Memory B cell (primary cell): ENCODE measurements at places on chromosomes 3 and 15.
A peak's percentile ranks its signal among the peaks of the same experiment; 100 is the strongest.

- DNase-seq, result no peak
Measured at GRCh38 chr15:60116456-60117089, 112.5 kb downstream of the FOXB1 start.

- DNase-seq, result peak; percentile 26
Measured at GRCh38 chr3:172106989-172107388, 67.6 kb downstream of the FNDC3B start.

- no peak for DNase-seq
Measured at GRCh38 chr15:51356983-51357382, 15.5 kb downstream of the GLDN start.

- DNase-seq, result no peak
Measured at GRCh38 chr3:122052968-122053367, 2.2 kb upstream of the CD86 start.

GRCh38 chr3:160162440-160162839 lies 62.8 kb upstream of the C3orf80 start:
- no peak for DNase-seq

DNA sequence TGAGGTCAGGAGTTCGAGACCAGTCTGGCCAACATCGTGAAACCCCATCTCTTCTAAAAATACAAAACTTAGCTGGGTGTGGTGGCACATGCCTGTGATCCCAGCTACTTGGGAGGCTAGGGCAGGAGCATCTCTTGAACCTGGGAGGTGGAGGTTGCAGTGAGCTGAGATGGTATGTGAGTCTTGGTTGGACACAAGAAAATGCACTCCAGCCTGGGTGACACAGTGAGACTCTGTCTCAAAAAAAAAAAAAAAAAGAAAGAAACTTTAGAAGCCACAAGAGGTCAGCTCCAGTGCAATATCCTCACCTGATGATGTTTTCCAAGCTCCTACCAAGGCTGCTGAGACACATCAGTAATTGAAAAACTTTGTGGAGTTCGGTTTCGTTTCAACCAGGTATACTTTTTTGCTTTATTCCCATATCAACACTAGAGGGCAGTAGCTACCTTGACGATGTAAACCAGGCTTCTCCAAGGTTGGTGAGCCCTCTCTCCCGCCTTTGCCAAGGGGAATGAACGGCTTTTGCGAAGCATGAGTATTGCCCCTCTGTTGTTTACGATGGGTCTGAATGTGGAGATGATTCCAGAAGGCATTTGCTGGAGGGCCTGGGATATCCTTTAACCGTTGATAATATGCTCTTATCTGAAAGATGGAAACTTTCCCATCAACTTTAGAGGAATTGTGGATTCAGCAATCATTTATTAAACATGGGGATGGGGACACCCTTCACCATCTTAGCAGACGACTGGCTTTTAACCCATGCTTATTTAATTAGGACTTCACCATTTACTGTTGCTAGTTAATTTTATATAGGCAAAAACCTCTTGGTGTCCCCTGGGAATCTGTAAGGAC lies 202.8 kb downstream of the SV2B start:
- DNase-seq, result no peak

DNA sequence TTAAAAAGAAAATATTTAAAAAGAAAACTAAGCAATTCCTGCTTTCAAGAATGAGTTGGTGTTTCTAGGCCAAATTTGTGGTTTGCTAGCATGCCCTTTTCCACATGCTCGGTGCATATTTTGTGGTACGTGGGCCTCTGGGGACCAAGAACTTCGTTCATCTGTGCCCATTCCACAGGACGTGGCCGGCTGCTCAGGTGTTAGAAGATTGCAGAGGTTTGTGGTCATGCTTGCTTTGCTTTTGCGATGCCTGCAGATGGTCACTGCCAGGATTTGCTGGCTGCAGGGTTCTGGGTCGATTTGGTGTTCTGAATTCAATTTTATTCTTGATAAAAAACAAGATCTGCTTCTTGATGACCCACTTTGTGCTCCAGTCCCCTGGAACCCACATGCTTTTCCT lies 7.5 kb downstream of the PSTPIP1 start:
- DNase-seq, result no peak

- DNase-seq, result no peak
Measured at GRCh38 chr15:64288999-64289398, 67.0 kb downstream of the CSNK1G1 start.

DNA sequence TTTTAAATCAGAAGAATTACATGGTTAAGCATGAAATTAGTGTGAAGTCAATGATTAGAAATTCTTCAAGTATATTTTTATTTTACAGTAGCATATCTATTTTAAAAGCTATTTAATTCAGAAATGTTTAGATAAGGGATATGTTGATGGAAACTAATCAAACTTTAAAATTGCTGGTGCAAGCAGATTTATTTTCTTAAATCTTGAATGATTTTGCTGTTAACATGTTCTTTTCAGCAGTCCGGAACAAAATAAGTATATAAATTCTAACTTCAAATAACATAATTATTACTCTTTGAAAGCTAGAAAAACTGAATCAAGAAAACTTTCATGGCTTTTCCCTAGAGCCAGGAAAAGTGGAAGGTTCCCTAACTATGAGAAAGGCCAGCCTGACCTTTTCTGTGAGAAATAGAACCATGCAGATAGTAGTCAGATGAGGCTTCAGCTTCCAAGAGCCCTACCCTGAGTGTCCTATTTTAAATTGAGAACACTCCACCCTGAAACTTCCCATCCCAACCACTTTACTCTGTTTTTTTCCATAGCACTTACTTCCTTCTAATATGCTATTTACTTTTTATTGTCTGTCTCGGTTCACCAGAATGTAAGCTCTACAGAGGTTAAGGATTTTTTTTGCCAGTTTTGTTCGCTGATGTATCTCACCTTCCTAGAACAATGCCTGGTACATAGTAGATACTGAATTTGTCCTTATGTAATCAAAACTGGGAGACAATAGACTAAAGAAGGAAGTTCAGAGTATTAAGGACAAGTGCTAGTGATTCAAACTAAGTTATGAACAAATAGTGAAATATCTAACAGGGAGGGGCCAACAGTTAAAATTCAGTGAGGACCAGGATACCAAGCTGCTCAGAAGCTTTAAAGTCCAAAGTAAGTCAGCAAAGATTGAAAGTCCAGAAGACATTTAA lies 66.8 kb downstream of the CD200R1L start:
- DNase-seq, result no peak

DNA sequence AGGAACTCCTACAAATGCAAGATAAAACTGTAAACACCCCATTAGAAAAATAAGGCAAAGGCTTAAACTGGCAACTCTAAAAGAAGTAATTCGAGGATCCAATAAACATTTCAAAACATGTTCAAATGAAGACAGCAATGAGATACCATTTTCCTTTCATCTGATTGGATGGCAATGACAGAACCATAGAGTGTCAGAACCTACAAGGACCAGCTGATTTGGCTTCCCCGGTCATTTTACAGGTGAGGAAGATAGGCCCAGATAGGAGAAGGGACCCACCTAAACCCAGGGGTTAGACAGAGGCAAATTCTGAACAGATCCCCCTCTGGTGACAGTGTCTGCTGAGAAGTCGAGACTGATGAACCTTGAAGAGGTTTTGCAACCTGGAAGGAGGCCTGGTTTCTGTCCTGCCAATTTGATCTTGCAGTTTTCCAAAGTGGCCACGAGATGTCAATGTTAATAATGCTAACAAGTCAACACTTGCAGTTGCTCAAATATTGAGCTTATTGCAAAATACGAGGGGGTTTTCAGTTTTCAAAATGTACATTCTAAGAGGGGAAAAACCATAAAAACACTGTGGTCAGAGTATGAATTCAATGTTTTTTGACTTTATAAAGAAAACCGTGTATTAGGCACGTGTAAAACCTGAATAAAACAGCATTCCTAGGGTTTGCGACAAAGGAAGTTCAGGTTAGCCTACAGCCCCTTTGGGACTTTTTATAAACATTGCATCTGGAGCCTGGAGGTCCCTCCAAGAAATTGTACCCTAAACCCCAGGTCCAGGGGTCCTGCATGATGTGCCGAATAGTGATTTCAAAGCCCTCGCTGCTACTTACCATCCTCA lies 21.5 kb downstream of the CFAP161 start:
- no peak for DNase-seq

DNA sequence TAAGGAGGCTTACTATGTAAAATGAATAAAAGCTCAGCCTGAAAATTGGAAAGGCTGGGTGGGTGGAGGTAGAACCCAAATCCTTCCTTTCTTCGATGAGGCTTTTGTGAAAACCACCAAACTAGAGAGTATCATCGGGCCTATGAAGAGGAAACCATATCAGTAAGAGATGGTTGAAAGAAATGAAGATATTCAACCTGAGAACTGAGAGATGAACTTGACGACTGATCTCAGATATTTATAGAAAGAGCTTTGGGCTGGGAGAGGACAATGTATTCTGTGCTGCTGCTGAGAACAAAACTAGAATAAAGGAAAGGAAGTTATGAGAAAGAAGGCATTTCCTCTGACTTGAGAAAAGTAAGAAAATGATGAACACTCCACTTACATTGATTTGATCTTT lies 236.6 kb downstream of the KCNH8 start:
- no peak for DNase-seq

- DNase-seq, result no peak
Measured at GRCh38 chr15:31164573-31164912, 63.0 kb upstream of the TRPM1 start.

DNA sequence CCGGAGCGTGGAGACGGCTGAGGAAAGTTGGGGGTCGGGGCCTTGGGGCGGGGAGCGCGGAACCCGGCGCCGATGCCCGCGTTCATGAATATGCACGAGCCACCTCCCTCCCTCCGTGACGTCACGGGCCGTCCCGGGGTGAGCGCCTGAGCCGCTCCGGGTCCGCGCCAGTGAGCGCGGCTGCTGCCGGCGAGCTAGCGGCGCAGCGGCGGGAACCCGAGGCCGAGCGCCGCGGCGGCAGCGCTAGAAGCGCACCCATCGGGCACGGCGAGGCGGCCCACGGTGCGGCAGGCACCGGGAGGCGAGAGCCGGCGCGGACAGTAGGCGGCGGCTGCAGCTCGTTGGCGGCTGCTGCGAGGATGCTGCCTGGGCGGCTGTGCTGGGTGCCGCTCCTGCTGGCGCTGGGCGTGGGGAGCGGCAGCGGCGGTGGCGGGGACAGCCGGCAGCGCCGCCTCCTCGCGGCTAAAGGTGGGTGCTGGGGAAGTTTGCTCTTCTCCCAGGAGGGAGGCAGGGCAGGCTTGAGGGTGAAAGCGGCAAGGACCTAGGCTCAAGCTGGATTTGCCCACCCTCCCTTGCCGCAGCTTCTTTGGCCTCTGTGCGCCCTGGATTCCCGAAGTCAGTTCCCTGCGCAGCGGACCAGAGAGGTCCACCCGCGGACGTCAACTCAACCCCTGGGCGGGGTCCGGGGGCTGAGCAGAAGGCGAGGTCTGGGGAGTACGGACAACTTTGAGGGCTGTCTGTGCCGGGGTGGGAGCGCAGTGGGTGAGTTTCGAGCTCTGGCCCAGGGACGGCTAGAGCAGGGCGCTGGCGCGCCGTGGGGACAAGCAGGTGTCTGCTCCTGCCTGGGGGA lies at the start of gene CLSTN2:
TSS of gene CLSTN2 (plus strand) at position 170 of the 850 bp plus-strand sequence.
- DNase-seq, result no peak

DNA sequence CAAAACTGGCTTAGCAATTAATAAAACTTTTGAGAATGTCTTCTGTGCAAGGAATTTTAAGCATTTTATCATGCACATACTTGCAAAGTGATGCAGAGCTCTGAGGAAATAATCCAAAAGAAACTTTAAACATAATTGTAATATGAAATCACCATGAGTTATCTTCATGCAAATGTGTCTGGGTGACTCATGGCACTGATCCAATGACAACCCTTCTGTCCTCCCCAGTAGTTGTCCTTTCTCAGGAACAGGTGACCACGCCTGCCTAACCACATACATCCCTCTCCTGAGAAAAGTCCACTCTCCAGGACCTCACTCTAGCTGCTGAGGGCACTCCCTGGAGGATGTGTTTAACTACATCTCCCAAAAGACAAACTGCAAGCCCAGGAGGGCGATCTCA lies 530.6 kb upstream of the IL12A start:
- DNase-seq, result no peak

- no peak for DNase-seq
Measured at GRCh38 chr3:24181256-24181655, 236.2 kb downstream of the NR1D2 start.

- DNase-seq, result no peak
Measured at GRCh38 chr15:64163659-64164362, 989 bp upstream of the PPIB start.

DNA sequence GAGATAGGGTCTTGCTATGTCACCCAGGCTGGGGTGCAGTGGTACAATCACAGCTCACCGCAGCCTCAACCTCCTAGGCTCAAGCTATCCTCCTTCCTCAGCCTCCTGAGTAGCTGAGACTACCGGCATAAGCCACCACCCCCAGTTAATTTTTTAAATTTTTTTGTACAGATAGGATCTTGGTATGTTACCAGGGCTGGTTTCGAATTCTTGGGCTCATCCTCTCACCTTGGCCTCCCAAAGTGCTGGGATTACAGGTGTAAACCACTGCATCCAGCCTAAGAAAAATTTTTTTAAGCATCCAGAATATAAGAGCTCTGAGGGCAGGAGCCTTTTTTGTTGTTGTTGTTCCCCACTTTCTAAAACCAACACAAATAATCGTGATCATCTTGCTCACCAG lies 14.4 kb upstream of the MAP6D1 start:
- no peak for DNase-seq

DNA sequence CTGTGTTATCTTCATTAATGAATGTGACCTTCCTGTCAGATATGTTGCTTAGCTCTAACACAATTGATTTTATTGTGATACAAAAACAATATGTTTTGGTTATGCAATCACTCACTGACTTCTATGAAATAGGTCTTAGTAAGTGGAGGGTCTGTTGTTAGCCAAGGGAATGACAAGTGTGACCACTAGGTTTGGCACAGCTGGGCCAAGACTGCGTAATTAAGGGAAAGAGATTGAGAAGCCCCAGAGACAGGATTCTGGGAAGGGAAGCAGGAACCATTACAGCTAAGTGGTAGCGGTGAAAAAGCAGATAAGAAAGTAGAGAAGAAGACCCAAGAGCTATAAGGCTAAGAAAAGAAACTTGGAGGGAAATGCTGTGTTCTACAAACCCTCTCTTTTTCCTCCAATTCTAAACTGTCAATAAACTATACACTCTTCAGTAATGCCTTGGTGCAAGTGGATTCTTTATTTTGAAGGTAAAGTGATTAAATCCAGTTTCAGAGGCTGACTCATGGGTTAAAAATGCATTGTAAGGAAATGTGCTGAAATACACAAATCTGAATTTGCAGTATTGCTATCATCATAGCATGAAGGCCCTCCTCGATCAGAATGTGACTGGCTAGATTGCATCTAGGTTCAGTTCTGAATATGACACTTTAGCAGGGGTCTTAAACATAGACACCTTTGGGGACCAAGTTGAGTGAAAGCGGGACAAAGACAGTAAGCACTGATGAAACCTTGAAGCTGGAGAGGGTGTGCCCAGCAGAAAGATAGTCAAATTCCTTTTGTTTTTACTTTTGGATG lies 26.1 kb downstream of the KCNMB2 start:
- no peak for DNase-seq

- DNase-seq, result no peak
Measured at GRCh38 chr3:178762385-178762784, 226.1 kb downstream of the KCNMB2 start.

GRCh38 chr15:41773332-41773728 lies 954 bp upstream of the MAPKBP1 start:
- DNase-seq, result no peak

DNA sequence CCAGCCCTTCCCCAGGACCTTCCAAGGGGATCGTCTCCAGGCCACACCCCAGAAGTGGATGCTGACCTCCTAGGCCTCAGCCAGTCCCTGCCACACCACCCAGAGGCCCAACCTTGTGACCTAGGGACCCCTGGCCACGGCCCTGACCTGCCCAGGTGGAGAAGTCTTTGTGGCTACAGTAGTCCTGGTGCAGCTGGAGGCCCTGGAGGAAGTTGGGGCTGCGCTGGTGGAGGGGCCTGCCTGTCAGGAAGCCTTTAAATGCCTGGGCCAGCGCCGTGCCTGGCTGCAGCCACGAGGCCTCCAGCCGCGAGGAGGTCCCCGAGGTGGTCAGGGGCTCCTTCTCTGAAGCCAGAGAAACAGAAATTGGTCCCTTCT lies 23.4 kb downstream of the PLA2G4D start:
- no peak for DNase-seq
